CD8-positive, alpha-beta memory T cell (primary cell): ENCODE measurements at places on chromosomes 7 and 10.

DNA sequence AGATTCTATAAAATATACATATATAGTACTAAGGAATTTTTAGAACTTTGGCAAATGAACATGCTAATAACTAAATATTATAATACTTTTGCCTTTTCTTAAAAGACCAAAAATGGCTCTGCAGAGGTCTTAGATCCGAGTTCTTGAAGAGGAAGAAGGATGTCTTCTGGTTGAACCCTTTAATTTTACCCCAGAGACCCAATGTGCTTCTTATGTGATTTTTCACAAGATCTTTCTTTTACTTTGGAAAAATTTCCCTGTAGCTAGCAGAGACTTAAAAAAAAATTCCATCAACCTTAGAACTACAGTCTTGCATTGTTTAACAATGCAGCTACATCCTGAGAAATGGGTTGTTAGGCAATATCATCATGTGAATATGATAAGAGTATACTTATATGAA, 663.2 kb downstream of the PARD3 start:
- DNase-seq, result no peak

GRCh38 chr10:24886290-24886680, 66.1 kb downstream of the PRTFDC1 start:
- no peak for DNase-seq

DNA sequence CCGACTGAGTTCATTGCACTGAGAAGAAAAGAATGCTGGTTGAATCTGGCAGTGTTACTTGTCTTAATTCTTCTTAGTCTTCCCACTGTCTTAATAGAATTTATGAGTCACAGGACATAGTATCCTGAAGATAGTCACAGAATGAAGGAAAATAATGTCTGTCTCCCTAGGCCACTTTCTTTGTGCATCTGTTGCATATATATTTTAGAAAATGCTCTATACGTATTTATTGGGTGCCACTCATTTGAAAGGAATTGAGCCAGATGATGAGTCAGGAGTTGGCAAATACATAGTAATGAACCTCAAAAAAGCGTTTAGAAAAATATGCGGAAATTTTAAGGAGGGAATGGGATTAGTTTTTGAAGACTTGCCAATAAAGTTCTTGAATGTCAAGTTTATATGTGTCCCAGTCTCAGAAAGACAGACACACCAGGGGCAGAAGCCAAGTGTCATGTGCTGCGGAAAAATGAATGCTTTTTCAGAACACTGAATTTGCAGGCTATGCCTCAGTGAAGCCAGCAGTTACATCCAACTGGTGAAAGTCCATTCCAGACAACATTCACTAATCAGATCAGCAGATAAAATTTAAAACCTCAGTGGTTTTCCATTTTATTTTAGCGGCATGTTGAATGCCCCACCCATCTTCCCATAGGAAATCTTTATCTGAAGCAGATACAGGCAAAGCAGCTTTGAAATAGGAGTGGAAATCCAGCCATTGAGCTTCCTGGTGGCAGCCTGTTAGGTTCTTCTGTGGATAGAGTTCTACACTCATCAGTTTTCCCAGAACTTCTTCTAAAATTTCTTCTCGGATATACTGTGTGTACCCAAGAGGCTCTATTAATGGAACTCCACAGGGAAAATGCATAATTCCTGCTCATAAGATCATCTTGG, 308.4 kb downstream of the BICC1 start:
- no peak for DNase-seq

GRCh38 chr7:131610007-131610406, 53.6 kb upstream of the PODXL start:
- no peak for DNase-seq

DNA sequence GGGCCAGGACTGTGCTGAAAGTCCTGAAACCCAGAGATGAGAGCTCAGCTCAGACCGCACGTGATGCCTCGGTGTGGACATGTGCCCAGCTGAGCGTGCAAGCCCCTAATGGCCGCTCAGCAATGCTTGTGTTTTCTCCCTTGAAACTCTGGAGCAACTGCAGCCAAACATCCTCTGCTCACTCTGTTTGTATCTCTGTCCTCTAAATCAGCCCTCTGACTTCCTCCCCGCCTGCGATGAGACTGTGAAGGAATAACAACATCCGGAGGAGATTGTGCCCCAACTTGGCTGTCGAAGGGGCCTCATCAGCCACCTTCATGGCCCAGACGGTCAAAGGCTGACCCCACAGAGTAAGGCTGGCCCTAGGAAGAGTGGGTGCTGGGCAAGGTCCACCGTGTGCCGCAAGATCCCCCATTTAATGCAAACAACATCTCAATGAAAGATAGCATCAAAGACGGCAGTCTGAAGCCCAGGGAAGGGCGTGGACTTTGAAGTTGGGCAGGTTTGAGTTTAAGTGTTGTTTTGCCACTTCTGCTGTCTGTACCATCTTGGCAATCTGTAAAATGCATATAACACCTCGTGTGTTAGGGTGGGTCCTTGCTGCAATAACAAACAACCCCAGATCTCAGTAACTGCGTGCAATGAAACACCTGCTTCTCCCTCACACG, 39.9 kb downstream of the CALML3 start:
- peak; percentile 7 for DNase-seq

DNA sequence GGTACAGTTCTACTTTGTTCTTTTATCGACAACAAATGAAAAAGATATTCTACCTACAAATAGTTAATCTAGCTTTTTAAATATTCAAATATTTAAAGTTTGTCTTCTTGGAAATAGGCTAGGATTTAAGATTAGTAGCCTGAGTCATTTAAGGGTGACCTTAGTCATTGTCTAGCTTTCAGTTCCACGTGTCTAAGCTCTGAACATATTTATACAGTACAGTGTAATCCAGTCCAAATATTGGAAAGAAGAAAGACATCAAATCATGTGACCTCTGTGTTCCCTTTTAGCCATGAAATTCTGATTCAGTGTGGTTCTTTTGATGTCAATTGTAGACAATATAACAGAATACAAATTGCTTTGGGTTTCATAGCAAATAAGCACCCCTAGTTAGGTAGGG, 121.1 kb downstream of the MALRD1 start:
- DNase-seq, result no peak

GRCh38 chr10:86644794-86645445, 9.4 kb upstream of the OPN4 start:
- DNase-seq, result no peak

DNA sequence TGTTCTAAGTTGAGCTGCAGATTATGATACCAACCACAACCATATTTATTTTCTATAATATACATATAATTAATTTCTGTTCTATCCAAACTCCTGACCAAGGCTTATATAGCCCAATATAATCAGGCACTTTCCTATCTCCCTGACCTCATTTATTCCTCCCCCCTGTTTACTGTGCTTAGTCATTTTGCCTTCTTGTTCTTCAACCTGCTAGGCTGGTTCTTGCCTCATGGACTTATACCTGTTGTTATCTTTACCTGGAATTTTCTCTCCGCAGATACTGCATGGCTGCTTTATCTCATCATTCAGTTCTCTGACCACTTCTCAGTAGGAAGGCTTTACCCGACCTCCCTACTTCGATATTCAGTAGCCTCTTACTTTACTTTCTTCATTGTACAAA, 24.9 kb upstream of the FAM3C start:
- no peak for DNase-seq

- no peak for DNase-seq
Measured at GRCh38 chr10:90347239-90347638, 510.6 kb downstream of the HTR7 start.

- no peak for DNase-seq
Measured at GRCh38 chr10:71801361-71801760, 28.0 kb upstream of the VSIR start.

- DNase-seq, result no peak
Measured at GRCh38 chr7:50273870-50274269, 30.6 kb upstream of the IKZF1 start.

DNA sequence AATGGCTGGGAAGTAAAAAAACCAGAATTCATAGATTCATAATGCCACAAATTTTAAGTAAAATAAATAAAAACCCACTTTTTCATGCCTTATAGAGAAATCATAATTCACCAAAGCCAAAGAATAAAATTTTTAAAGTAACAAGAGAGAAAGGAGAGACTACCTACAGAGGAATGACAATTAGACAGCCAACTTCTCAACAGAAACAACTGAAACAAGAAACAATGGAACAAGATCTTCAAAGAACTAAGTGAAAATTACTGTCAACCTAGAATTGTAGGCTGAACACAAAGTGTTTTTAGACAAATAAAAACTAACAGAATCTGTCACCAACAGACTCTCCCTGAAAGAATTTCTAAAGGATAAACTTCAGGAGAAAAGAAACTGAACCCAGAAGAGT, 15.6 kb upstream of the KCNMA1 start:
- DNase-seq, result no peak

- no peak for DNase-seq
Measured at GRCh38 chr7:128322040-128322643, 21.6 kb downstream of the RBM28 start.

DNA sequence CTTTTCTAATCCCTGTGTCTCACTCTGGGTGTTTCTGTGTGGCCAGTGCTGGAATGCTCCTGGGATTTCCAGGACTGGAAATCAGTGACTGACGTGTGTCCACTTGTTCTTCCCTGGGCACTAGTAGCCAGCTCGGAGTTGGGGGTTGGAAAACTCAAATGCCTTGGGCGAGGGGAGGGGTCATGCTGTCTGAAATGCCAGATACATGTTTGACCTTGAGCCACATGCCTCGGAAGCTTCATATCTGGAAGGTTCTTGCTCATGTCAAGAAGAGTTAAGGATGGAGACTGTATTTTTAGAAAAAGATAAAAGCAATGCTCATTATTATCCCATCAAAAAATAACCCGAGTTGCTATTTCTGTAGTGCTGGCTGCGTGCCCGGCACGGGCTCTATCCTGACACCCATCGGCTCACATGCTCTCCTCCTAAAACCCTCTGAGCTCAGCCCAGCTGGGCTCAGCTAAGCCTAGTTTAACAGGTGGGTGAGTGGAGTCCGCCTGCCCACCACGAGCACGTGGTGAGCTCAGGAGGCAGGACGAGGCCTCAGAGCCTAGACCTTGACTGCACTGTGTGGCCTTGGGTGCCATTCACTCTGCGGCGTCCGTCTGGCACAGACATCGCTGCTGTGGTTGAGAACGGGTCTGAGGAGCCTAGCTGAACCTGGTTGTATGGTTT, 6.4 kb downstream of the DPYSL4 start:
- DNase-seq, result no peak

GRCh38 chr7:157543791-157544190, 207.0 kb downstream of the DNAJB6 start:
- DNase-seq, result no peak

DNA sequence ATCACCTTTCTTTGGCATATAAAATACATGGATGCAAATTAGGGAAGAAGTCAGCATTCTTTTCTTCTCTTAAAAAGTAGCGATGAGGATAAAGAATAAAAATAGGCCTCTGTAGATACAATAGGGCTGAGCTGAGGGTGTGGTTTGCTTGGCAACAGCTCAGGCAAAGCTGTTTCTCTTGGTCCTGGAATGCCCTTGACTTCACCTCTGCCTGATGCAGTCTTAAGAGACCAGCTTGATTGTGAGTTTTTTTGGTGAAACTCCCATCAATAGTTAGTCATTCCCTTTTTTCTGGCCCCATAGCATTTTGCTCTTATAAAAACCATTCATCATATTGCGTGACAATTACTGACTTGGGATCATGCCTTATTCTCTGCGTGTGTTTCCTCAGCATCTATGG, 42.1 kb upstream of the MKLN1 start:
- DNase-seq, result no peak

- DNase-seq, result no peak
Measured at GRCh38 chr7:27237735-27238334, 4.8 kb upstream of the EVX1 start.

DNA sequence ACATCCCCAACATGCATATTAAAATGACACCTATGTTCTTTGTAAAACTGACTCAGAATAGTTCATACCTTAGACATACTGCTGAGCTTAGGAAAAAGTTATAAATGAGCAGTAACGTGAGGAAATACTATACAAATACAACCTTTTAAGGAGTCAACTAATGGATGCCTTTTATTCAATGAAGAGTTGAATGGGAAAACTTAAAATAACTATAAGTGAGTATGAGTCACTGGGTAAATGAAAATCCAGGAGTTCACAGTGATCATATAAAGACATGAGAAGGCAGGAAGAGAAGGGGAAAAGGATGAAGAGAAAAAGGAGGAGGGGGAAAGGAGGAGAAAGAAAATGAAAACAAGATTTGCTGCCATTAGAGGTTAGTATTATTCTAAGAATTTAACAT, 157.8 kb upstream of the PCDH15 start:
- no peak for DNase-seq

DNA sequence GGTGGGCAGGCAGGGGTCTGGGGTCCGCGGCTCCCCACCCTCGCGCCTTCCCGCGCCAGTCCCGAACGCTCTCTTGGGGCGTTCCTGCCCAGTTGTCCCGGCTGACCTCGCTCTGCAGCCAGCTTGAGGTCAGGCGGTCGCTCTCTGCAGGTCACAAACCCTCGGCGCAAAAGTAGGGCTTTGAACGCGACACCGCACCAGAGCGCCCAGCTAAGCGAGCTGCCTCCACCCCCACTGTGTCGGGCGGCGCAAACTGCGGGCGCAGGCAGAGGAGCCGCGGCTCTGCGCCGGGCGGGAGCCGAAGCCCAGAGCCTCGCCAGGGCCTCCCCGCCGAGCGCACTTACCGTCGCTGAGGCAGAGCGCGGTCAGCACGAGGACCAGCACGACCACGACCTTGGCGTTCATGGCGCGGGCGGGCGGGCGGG, 284 bp downstream of the CXCL12 start:
- no peak for DNase-seq

DNA sequence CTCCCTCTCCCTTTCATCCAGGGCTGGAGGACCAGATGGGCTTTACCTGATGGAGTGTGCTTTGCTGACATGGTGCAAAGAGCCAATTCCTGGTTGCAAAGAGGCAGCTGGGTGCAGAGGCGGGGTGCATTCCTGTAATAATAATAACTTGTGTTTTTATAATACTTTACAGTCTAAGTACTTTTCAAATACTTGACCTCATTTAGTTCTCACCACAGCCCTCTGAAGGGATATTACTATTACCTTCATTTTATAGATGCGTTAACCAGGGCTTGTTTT, 70.4 kb downstream of the TCF7L2 start:
- no peak for DNase-seq

GRCh38 chr7:150371996-150372270, 3.3 kb downstream of the REPIN1 start:
- no peak for DNase-seq

GRCh38 chr10:79320820-79321493, 26.3 kb upstream of the PPIF start:
- DNase-seq, result no peak
